ENCODE measurements at places on chromosomes 11 and 22.

- DNase-seq: no peak
Measured at GRCh38 chr11:17458268-17458667, 18.4 kb downstream of the ABCC8 start.

DNA sequence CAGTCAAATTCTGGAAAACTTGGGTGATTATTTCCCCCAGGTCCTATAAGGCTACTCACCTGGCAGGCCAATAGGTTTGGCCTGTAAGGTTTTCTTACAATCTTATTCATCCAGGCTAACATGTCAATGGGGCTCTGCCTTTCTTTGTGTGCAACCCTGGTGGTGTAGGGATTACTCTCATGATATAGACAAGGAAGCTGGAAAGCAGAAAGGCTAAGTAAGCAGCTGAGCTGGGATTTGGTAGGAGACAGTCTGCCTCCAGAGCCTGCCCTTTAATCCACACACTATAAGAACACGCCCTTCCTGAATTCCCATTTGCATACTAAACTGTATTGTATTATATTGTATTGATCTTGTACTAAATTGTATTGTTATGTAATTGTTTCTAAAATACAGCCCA is 373.3 kb upstream of the CCDC90B start:
- no peak for DNase-seq

GRCh38 chr22:24177045-24177444 is 4.2 kb upstream of the SUSD2 start:
- no peak for DNase-seq

DNA sequence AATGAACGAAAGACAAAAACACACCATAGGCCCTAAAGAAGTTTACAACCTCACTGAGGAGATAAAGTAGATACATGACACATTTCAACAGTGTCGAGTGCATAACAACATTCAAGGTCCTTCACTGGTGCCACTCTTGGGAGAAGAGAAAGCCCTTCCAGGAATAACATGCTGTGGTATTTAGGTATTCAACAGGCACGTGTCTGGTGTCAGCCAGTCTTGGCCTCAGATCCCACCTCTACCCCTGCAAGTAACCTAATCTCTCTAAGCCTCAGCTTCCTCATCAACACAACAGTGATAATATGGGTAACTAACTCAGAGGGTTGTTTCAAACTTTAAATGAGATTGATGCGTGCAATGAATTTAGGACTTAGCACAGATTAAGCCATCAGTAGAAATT is 235.0 kb upstream of the ZC3H12C start:
- no peak for DNase-seq

- DNase-seq: no peak
Measured at GRCh38 chr11:117505285-117505970, 177.8 kb downstream of the CEP164 start.

DNA sequence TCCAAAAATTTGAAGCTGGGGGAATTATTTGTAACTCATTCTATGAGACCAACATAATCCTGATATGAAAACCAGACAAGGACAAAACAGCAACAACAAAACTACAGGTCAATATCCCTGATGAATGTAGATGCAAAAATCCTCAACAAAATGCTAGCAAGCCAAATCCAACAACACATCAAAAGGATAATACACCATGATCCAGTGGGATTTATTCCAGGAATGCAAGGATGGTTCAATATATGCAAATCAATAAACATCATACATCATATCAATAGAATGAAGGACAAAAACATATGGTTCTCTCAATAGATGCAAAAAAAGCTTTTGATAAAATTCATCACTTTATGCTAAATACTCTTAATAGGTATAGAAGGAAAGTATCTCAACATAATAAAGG is 19.4 kb upstream of the USP2 start:
- no peak for DNase-seq

Measured in ELR (cell line).